ENCODE measurements at places on chromosomes 13 and 19. TPM values are rescaled to one million over a fixed set of nuclear protein-coding genes. Genes with fewer than 3 reads are reported as not detected.

Gene BCKDHA
- polyA plus RNA-seq = 41.7 TPM

DNA sequence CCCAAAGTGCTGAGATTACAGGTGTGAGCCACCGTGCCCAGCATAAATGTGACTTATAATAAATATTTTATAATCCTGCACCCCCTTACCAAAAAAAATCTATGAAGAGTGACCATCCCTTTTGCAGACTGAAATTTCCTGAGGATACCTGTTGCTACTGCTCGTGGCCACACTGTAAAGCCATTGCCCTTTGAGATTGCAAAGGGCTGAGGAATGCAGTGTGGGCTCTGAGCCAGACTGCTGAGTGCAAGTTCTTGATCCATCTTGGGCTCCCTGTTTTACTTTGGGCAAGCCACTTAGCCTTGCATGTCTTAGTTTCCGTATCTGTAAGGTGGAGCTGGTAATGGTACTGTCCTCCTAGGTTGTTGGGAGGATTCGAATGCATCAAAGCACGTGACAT, 23.4 kb downstream of the SIPA1L3 start:
- DNase-seq = no peak

GRCh38 chr19:1245494-1246264, 2.7 kb upstream of the MIDN start:
- no peak for DNase-seq

DNA sequence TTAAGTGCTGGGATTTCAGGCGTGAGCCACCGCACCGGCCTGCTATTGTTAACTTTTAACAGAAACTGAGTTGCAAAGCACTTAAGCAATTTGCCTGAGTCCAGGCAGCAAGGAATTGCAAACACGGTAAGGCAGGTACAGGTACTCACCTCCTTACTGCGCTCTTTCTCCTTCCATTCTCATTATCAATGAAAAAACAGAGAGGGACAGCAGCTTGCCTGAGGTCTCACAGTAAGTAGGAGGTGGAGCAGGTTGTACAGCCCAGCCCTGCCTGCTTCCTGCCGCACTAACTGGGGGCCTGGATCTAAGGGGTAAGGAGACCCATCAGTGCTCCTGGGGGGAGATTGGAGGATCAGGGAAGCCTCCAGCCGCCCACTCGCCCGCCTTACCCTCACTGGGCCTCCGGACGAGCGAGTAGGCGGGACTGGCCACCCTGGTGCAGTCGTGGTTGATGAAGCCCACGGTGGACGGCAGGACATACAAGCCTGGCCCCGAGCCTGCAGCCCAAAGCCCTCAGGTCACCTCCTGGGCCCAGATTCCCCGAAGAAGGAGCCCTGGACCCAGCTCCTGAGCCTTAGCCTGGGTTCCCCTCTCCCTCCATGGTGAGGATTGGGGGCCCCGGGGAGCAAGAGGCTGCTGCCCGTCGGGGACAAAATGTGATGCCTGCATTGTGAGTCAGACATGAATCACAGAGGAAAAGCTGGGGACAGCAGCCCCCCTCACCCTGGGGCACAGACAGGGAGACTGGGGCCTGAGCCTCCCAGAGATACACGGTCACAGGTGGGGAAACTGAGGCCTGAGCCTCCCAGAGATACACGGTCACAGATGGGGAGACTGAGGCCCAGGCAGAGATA, 11.4 kb upstream of the SHC2 start:
- no peak for DNase-seq

- DNase-seq = no peak
Observed at GRCh38 chr13:39602277-39602613, 748 bp downstream of the LHFPL6 start.

DNA sequence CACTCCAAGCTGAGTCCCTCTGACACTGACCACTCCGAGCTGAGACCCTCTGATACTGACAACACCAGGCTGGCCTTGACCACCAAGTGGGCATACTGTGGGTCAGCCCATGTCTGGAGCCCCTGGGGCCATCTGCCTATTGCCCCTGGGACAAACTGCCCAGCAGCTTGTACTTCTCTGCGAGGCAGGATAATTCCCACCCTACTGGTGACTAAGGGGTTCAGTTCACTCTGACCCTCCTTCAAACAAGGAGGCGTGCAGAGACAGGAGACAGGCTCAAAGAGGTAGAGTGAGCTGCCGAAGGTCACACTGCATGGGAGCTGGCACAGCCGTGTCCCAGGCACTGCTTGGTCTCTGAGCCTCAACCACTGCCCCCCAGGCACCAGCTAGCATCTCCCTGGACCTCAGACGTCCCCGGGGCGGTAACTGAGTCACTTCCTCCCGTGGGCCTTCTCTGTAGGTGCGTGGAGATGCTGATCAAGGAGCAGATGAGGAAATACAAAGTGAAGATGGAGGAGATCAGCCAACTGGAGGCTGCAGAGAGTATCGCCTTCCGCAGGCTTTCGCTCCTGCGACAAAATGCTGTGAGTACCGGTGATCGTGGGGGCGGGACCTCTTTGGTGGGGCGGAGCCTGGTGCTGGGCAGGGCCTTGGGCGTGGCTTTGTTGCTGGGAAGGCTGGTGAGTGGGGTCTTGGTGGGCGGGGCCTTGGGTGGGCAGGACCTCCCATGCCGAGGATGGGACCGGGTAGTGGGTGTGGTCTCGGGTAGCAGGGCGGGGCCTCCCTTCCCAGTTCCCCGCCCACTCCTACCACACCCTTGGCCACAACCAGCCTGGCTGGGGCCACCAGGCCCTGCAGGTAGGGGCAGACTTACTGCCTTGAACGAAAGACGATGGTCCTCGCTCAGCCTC, 5.8 kb upstream of the USE1 start:
- DNase-seq = no peak

DNA sequence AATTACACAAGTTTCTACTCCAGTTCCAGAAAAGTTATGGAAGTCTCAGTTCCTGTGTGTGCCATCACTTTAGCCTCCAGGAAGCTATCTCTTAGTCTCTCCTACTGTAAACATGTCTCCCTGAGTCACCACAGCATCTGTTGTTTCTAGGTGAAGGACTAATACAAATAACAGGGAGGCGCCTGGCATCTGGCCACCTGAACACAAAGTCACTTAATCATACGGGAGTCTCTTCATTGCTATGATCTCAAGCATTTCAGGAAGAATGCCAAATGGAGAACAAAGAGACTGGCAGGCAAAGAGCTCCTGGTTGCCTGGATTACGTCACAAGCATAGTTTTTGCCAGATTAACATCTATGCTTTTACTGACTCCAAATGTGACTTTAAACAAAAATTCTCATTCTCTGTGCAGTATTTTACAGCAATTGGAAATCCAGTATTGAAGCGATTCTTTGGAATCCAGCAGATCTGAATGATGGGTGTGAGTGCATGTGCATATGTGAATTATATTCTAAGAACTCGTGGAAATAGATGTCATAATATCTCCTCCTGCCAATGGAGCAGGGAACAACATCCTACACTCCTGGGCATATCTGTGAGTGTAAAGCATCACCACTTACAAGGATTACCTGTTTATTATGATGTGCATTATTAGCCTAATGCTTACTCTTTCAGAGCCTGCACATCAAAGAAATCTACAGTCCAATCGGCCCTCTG, 572.8 kb downstream of the PCDH9 start:
- no peak for DNase-seq

Measured in left renal cortex interstitium (tissue), 4 donors.